Foreskin melanocyte (primary cell): ENCODE measurements at places on chromosomes 2 and 18.

DNA sequence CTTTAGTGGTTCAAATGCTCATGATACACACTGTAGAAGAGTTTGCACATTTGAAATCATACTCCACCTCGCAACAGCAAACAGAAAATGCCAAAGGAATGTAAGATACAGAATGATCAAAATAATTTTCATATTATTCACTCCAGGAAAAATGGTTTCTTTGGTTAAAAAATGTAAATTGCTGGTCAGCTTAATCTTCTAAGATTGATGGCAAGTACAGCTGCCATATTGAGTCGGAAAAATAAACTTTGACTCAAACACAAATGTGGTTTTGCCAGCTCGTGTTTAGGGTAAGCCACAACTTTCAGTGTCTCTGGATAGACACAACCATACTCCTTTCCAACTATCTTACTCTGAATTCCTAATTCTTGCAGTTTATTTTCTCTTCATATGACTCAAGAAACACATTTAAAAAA lies 154.9 kb upstream of the SMIM21 start:
- no peak for DNase-seq

DNA sequence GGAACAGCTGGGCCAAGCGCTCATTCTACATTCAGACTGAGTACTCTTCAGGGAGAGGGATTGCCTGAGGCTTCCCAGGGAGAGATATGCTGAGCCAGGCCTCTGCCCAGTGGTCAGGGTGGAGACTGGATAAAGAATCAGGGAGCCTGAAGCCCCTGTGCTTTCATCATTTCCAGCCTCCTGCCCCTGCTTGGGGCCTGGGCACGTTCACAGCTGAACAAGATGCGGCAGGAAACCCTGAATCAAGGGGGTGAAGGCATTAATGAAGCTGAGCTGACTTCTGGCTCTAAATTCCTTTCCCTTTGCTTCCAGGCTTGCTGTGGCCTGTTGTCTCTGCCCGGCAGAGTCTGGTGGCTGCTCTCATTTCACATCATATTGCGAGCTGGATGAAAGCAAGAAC lies 35.0 kb downstream of the RPL37A start:
- DNase-seq, result no peak

- peak; percentile 62 for DNase-seq
Observed at GRCh38 chr18:44679056-44679913, 1.4 kb upstream of the SETBP1 start.

DNA sequence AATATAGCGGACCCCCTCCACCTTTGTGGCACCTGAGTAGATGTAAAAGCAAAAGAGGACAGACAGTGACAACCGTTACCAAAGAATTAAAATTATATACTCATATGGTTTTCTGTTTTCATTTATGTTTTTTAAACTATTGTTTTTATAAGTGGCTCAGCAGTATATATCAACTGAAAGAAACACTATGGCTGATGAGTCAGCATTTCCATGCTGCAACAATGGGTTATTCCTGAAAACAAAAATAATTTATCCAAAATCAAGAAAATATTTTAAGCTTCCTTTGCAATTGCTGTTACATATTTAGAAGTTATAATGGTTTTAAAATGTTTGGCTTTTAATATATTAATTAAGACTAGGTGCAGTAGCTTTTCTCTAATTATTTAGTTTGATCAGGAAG lies 17.7 kb downstream of the MRPS9 start:
- no peak for DNase-seq

DNA sequence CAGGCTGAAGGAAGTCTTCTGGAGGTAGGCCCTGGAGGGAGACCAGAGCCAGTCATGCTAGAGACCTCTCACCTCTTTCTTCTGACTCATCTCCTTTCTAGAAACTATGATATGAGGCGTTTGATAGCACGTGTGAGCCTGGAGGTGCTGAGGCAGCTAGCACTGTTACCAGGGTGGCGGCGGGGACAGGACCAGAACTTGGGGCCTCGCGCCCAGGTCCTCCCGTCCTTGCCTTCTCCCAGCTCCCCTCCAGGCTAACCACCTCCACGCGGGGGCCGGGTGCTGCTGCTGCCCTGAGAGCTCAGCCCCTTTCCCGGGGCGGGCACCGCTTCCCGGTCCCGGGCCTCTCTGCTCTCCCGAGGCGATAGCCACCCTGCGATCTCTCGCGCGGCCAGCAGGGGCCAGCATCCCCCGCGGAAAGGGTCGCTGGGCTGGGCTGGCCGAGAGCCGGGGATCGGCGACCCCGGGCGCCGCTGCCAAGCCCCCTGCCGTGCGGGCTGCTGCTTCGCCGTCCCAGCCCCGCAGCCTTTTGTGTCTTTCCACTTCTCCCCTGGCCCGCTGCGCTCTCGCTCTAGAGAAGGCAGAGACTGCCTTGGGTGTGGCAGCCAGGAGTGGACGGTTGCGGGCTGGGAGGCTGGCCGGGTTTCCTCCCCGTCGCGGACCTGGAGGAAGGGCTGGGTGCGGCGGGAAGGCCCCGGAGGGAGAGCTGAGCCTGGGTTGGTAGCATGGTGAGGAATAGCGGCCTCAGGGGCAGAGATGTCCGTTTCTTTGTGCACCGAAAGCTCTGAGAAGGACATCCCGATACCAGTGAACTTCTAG lies 49.1 kb downstream of the TMEM17 start:
- DNase-seq, result peak; percentile 51

GRCh38 chr2:86336675-86337243 lies 667 bp downstream of the REEP1 start:
- no peak for DNase-seq
